ENCODE measurements at places on chromosomes 5 and 9. TPM values are rescaled to one million over a fixed set of nuclear protein-coding genes. Genes with fewer than 3 reads are reported as not detected.

DNA sequence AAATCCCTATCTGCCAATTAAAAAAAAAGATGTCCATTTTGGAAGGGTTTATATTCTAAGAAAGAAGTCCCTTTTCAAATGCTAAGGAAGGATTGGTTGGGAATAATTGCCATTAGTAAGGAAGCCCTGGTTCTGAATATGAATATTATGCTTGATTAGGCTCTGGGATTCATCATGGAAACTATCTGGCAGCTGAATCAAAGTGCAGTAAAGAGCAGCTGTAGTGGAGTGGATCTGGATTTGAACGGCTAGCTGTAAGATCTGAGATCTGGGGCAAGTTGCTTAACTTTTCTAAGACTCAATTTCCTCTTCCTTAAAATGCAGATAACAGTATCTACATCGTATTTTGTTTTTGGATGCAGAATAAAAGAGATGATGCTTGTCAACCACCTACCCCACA lies 10.5 kb downstream of the IL12B start:
- no peak overlapping the region for H3K27ac ChIP-seq
- DNase-seq = no peak
- H3K4me1 ChIP-seq = no peaks in the 10 kb centered on the region
- H3K4me3 ChIP-seq = no peak overlapping the region
- peaks cover 14% of the 10 kb centered on the region for H3K27me3 ChIP-seq
- H3K36me3 ChIP-seq = no peaks in the 10 kb centered on the region

Gene CDH6
- total RNA-seq = 55.5 TPM

GRCh38 chr9:14220256-14220655 lies 93.7 kb downstream of the NFIB start:
- H3K4me3 ChIP-seq = no peak overlapping the region
- peak overlapping the region; percentile 90 for H3K27ac ChIP-seq
- H3K4me1 ChIP-seq = peaks cover 67% of the 10 kb centered on the region

Gene PTGES
- total RNA-seq = 3.3 TPM

DNA sequence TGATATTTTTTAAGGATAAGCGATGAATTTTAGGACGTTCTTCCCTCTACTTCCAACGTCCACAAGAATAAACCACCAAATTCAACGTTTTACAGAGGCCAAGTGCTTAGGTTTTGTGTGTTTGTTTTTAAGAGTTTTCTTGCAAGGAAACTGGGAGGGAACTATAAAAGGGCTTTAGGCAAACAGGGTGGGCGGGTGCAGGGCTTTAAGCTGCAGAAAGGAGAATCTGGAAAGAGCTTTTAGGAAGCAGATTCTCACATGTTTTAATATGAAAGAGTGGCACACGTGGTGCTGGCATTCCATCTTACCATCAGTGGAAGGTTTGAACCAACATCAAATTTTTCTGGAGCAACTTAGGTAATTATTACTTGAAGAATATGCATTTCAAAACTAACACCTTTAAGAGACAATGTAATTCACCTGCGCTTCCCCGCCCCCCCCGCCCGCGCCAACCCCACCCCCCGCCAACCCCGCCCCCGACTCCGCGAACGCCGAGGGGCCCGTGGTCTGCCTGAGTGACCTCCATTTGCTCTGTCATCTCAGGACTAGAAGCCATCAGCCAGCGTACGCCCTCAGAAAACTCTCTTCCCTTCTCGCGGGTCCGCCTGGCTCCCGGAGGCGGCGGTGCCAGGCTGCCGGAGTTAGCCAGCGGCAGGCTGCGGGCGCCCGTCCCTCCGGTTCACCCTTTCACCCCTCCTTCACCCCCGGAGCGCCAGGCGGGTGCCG lies 911 bp upstream of the PIK3R1 start:
- H3K27ac ChIP-seq = peak overlapping the region; percentile 90
- DNase-seq = no peak
- peak overlapping the region; percentile 79 for H3K4me3 ChIP-seq

Gene IDNK
- total RNA-seq = 2.3 TPM

- no peaks in the 10 kb centered on the region for H3K27me3 ChIP-seq
- no peaks in the 10 kb centered on the region for H3K36me3 ChIP-seq
- no peak overlapping the region for H3K4me3 ChIP-seq
- DNase-seq = peak; percentile 52
Measured at GRCh38 chr9:30348904-30349303, 2035.5 kb upstream of the ACO1 start.

DNA sequence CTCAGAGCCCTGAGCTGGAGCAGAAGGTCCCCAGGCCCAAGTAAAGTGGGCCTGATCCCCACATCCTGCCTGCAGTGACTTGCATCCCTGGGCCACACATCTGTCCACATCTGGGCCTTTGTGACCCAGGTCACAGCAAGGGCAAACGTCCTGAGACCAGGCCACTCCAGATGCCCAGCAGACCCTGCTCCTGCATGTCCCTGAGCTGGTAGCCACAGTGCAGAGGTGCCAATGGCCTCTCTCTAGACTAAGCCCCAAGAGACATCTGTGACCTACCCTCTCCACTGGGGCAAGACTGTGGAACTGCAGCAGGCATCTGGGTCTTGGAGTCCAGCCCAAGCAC lies 2.5 kb downstream of the FLT4 start:
- DNase-seq = no peak
- no peak overlapping the region for H3K27ac ChIP-seq
- peaks cover 59% of the 10 kb centered on the region for H3K27me3 ChIP-seq
- H3K4me3 ChIP-seq = no peak overlapping the region
- peaks cover 14% of the 10 kb centered on the region for H3K4me1 ChIP-seq

DNA sequence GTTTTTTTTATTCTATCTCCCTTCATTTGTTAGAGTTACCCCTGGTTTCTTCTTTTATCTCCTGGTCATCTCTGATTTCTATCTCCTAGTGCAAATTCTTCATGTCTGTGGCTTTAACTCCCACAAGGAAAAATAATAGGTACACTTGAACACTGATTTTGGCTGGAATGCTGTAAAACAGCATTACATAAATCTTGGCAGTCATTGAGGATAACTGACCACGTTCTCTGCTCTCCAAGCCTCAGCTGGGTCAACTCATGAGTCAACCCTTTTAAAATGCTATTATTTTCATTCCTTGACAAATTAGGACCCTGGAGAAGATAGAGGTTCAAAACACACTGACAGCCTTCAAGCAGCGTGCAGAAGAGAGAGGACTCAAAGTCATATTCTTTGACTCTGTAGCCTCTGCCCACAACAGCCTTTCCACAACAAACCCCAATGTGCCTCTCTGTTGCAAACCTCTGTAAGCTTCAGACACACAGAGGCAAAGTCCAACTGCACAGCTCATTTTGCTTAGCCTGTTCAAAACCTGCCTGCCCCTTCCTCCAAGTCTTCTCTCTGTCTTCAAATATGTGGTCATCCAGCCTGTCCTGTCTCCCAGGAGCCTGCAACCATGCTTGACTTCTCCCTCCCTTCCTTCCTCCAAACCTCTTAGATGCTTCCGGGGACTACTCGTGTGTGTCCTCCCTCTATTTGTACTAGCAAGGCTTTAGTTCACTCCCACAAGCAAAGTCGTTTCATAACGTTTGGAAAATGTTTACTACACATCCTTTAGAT lies 398.4 kb downstream of the MED10 start:
- DNase-seq = no peak
- no peaks in the 10 kb centered on the region for H3K27me3 ChIP-seq
- H3K4me3 ChIP-seq = no peak overlapping the region
- no peaks in the 10 kb centered on the region for H3K36me3 ChIP-seq

Gene GBGT1
- total RNA-seq = 8.1 TPM

- DNase-seq = no peak
- H3K27me3 ChIP-seq = no peaks in the 10 kb centered on the region
- no peaks in the 10 kb centered on the region for H3K4me1 ChIP-seq
- H3K27ac ChIP-seq = no peak overlapping the region
Measured at GRCh38 chr5:2981652-2982051, 230.2 kb upstream of the IRX2 start.

- H3K36me3 ChIP-seq = no peaks in the 10 kb centered on the region
- no peaks in the 10 kb centered on the region for H3K27me3 ChIP-seq
- DNase-seq = no peak
- H3K27ac ChIP-seq = no peak overlapping the region
- peaks cover 8% of the 10 kb centered on the region for H3K4me1 ChIP-seq
- H3K4me3 ChIP-seq = no peak overlapping the region
Measured at GRCh38 chr5:61286446-61287132, 45.5 kb upstream of the ZSWIM6 start.

Gene PCDHGA2
- total RNA-seq = 0.23 TPM

DNA sequence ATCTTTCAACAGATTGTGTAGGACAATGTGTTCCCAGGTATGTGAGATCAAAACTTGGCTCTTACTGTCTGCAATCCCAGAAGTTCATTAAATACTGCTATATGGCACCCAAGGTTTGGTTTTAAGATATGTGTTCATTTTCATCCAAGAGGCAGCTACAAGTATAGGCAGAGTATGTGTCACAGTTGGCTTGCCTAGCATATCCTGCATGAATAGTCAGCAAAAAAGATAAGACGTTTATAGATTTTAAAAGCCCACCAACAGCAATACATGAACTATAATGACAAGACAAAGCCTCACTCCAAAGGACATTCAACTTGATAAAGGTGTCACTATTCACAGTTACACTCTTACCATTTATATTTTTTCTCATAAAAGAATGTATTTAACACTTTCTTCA lies 99.1 kb downstream of the BNC2 start:
- no peaks in the 10 kb centered on the region for H3K27me3 ChIP-seq
- no peak overlapping the region for H3K4me3 ChIP-seq
- no peaks in the 10 kb centered on the region for H3K36me3 ChIP-seq
- H3K4me1 ChIP-seq = no peaks in the 10 kb centered on the region
- no peak for DNase-seq
- H3K27ac ChIP-seq = no peak overlapping the region

DNA sequence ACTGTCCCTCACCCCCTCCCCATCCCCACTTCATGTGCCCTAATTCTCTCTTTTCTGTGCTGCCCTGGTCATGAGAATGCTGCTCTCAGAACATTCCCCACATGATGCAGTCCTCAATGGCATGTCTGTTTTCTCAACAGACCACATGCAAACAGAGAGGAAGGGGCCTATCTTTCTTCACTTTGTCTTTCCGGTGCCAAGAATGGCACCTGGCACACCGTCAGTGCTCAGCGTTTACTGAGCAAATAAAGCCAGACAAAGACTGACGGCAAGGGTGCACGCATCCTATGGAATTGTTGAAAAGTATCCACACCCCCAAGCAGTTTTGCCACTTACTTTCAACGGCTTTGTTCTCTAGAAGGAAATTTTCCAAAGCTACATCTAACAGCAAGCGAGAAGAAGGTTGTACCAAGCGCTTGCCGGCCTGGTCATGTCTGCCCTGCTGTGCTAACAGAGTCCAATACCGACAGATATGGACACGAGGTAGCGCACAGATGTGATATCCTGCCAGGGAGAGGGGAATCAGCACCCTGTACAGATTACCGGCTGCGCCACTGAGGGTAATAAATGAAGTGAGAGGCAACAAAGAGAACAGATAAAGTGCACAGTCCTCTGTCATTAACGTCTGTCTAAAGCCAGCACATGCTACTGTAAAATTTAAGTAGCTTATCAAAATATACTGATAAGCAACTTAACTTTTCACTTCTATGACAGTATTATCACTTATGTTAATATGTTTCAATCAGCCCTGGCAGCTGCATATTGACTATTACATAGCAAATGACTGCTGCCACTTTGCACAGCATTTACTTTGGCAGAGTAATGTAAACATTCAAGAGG lies 251.7 kb downstream of the DENND1A start:
- no peak overlapping the region for H3K27ac ChIP-seq
- peaks cover 22% of the 10 kb centered on the region for H3K4me1 ChIP-seq
- no peak overlapping the region for H3K4me3 ChIP-seq
- H3K36me3 ChIP-seq = peaks cover 7% of the 10 kb centered on the region
- no peaks in the 10 kb centered on the region for H3K27me3 ChIP-seq
- DNase-seq = no peak

DNA sequence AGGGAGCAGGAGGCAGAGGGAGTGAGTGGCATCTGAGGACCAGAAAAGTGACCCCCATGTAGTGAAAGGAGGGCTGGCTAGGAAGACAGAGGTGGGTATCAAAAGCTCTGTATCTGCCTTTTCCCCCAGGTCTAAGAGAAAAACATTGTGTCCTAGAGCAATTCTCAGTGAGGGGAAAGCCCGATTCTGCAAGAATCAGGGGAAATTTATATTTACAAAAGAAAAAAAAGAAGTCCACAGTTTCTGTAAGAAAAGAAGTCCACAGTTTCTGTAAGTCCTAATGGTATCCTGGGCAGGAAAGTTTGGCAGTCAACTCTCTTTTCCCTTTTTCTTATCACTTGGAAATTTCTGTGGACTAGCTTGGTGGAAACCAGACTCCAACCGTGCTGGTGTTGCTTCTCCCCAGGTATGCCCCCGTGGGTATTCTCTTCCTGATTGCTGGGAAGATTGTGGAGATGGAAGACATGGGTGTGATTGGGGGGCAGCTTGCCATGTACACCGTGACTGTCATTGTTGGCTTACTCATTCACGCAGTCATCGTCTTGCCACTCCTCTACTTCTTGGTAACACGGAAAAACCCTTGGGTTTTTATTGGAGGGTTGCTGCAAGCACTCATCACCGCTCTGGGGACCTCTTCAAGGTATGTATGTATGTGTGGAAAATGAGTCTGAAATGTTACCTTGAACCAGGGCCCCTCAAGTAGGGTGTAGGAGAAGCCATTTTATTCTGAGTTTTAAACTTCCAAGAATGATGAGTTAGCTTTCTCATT lies 73.0 kb downstream of the SLC1A3 start:
- no peaks in the 10 kb centered on the region for H3K36me3 ChIP-seq
- no peaks in the 10 kb centered on the region for H3K27me3 ChIP-seq
- DNase-seq = no peak
- H3K4me1 ChIP-seq = no peaks in the 10 kb centered on the region
- H3K27ac ChIP-seq = no peak overlapping the region
- no peak overlapping the region for H3K4me3 ChIP-seq

DNA sequence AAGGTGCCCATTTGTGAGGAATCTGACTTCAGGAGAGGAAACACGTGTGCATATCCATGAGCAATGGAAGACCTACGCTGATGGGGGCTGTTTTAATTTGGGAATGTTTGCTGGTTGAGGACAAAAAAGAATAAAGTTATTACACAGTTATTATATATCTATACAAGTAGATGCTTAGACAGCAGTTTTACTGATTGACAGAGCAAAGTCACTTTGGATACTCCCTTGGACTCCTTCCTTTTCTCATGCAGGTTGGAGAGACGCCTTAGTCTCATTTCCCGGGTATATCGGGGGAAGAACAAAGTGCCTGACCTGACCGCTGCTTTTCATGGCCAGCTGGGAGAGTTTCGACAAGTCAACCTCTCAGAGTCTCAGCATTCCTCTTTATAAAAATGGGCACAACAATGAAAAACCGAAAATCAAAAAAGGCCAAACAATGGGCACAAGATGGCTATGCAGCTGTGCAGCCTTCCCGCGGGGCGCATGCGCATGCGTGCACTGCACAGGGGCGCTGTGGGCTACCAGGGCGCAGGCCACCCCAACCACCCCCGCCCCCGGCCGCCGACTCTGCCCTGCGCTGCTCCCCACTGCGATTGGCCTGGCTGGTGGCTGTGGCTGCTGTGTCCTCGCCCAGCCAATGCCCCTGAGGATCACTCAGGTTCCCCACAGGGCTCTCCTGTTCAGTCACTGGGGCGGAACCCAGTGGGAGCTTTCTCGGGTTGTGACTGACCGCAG lies 18.1 kb downstream of the NFIL3 start:
- no peak overlapping the region for H3K27ac ChIP-seq
- no peaks in the 10 kb centered on the region for H3K27me3 ChIP-seq
- no peak for DNase-seq
- H3K4me3 ChIP-seq = no peak overlapping the region

- H3K4me1 ChIP-seq = no peaks in the 10 kb centered on the region
- no peaks in the 10 kb centered on the region for H3K36me3 ChIP-seq
- H3K27me3 ChIP-seq = no peaks in the 10 kb centered on the region
- H3K27ac ChIP-seq = no peak overlapping the region
- H3K4me3 ChIP-seq = no peak overlapping the region
Measured at GRCh38 chr9:117696154-117696553, 8.0 kb upstream of the TLR4 start.
